Cardiac septum (tissue), 1 donor: ENCODE measurements at places on chromosomes 1 and 21. TPM values are rescaled to one million over a fixed set of nuclear protein-coding genes. Genes with fewer than 3 reads are reported as not detected.
A peak's percentile ranks its signal among the peaks of the same experiment; 100 is the strongest.

- no peak for DNase-seq
These were observed 76.2 kb upstream of the RGS4 start for GRCh38 chr1:162992945-162993344.

- DNase-seq, result no peak
These were observed 57.9 kb upstream of the CTBS start for GRCh38 chr1:84632137-84632536.

DNA sequence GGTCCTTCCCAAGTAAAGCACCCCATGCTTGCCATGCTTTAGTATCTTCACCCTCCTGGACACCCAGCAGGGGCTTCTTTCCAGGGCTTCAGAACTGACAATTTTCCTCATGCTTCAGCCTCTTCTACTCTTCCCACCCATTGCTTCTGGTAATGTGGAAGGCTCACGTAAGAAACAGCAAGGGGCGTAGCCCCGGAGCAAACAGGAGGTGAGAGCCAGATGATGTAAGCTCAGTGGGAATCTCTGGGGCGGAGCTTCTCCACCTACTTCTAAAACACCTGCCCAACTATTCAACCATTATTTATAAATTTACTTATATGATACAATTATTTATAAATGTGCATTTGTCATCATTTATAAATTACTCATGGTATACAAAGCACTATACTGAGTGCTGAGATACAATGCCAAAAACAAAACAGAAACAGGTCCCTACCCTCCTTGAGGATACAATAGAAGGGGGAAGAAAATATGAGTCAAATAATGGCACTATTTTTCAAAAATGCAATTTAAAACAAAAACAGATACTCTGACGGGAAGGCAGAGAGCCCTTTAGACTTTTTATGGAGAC lies 140.1 kb upstream of the CAMK1G start:
- DNase-seq, result no peak

The GBP5 gene
- total RNA-seq, result 0.94 TPM

DNA sequence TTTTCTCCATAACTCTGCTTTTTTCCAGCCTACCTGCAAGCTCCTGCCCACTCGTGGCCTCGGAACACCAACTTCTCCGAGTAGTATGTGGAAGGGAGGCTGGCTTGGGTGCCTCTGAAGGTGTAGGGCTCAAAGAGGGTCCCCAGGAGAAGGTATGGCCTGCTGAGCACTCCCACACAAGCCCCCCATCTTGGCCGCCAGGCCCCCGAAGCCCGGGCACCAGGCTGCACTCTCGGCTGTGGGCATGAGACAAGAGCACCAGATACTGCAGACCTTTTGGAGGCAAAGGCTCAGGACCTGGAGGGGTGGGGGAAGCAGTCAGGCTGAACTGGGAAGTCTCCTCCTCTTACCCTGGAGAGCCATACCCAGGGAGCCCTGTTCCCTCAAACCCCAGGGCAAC lies 1.7 kb downstream of the ZNF692 start:
- DNase-seq, result no peak

The ASAP3 gene
- 30.5 TPM for total RNA-seq

The CDCA8 gene
- 0.27 TPM for total RNA-seq

DNA sequence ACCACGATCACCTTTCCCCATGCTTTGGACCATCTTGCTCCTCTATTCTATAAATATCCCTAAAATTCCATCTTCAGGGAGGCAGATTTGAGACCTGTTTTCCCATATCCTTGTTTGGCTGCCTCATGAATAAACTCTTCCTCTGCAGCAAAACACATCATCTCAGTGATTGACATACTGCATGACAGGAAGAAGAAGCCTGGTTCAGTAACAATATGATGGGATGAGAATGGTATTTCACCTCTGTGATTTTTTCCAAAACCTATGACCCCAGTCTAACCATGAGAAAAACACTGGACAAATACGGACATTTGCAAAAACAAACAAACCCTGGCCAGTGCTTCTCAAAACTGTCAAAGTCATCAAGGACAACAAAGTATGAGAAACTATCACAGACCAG lies 53.8 kb upstream of the ZSWIM5 start:
- DNase-seq, result no peak

DNA sequence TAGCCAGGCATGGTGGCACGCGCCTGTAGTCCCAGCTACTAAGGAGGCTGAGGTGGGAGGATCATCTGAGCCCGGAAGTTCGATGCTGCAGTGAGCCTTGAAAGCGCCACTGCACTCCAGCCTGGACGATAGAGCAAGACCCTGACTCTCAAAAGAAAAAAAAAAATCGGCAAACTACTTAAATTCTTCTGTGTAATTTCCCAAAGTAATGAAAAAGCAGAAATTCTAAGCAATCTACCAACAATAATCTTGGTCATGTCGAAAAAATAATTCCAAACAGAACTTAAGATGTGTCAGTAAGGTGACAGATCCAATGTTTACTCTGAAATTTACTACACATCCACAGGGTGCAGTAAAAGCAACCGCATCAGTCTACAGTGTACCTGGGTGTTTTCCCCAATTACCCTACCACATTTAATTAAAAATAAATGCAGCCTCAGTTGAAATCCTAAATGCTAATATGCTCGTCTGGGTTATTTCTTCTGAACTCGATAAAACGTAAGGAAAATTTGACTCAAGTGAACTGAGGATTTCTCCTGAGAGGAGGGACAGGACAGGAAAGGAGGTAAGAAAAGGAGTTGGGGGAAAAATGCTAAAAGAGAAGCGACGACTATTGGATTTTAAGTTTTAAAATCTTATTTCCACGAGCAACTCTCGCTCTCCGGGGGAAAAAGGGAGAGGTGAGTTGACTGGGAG lies 801 bp downstream of the EPRS1 start:
- DNase-seq, result no peak

GRCh38 chr1:205285381-205286101 lies 36.0 kb downstream of the NUAK2 start:
- DNase-seq, result no peak

DNA sequence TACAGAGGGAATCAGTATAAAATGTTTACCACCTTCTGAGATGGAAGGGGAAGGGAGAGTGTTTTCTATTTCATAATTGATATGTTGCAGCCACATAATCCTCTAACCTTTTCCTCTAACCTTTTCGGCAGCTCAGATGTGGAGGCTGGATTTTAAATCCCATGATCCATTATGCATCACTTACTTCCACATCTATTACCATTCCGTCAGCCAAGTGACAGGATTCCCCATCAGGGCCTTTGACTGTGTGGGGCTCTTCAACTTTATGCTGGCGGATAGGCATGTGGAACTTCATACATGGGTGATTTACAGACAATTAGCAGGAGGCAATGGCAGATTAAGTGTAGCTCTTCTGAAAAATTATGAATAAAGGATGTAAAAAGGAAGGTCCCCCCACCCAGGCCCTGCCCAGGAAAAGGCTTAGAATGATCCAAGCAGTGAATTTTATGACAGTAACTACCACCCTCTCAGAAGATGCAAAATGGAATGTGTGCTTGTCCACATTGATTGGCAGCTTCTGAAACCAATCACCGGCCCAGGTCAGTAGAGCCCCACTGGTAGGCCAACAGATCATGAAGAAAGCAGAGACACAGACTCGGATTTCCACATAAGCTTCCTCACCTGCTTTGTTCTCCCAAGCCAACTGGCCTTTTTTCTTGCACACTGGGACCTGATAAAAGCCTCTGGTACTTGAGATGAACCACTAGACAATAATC lies 147.0 kb downstream of the ST6GALNAC5 start:
- DNase-seq, result no peak

DNA sequence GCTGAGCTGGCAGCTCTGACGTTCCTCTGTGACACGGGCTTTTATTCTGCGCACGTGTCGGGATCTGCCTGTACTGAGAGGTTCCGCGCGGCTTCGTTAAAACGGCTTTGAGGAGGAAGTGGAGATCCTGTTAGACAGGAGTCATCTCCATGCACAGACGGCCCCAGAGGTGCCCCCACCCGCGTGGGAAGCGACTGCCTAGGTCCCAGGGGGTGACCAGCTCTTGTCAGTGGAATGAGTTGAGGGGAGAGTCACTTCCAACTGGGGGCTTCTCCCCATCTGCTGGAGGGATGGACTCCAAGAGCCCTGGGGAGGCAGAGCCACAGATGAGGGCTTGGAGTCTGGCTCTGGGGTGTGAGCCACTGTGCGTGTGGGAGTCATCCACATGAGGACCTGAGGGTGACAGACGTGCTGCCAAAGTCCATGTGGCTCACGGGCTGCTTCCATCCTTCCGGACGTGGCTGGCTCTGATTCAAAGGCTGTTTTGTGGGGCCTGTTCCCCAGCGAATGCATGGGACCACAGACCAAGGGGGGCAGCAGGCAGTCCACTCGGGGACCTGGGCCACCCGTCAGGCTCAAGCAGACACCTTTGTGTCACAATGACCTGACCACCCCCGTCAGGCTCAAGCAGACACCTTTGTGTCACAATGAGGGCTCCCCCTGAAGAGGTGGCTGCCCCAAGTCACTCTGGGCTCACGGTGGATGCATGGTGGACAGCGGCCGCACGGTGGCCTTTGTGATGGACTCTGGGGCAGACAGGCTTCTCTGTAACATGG lies 26.8 kb downstream of the PTTG1IP start:
- DNase-seq, result peak; percentile 83

The RUNX3 gene
- 0.51 TPM for total RNA-seq

GRCh38 chr1:21781815-21782348 lies 1.1 kb downstream of the USP48 start:
- DNase-seq, result no peak

The EFNA3 gene
- total RNA-seq, result 1.2 TPM

The RNU1-2 gene
- 6,195 TPM for total RNA-seq

DNA sequence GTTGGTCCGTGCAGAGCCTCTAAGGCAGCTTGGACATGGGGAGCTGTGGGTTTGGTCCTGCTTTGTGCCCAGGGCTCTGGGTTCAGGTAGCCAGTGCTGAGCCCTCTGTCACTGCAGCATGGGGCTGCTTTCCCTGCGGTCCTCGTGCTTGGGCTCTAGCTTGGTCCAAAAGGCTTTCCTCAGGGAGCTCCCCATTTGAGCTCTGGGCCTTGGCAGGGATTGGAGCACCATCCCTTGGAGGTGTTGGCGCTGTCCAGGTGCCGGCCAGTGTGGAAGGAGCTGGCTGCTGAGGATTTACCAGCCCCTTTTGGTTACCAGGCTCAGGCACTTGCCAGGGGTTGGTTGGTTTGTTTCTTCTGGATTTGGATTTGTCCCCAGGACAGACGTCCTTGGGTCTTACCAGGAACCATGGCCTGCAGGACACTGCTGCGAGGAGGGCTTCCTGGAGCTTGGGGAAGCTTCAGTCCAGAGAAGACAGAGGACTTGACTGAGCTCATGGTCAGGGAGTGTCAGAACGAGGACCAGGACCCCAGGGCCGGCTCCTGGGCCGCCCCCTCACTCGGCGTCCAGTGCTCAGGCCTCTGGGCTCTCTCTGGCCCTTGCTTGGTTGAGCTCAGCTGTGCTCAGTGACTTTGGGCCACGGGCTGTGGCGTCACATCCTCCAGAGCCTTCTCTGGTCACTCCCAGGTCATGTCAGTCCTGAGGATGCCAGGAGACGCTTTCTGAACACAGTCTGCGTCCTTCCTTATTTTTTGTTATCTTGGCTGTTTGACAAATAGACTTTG lies 224.7 kb downstream of the CAMTA1 start:
- peak; percentile 65 for DNase-seq

DNA sequence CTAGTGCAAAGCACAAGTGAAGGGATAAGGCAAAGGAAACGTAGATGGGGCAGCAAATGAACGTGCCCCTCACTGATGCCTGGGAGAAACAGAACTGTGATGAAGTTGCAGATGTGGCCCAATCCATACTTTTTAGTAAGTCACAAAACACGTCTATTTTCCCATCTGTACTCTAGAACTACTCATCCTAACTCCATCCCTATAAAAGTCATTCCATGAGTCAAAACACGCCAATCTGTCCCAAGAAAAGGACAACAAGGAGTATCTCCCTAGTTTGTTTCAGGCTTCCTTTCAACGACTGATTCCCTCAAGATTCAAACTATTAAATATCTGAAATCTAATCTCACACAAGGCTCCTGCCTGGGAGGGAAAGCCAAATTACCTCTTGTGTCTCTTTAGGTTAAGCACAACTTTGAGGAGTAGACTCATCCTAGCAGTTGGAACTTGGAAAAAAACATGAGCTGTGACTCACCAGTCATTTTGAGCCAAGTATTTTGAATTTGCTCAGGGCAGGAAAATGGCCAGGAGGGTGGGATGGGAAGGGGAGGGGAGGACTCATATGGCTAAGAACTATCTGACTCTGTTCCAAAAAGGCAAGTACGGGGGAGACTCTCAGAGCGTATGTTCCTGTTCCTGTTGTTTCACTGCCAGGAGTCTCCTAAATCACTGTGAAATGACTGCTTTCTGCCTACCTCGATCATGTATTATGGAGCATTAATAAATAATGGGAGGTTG lies 214.5 kb upstream of the CAMK1G start:
- DNase-seq, result no peak

DNA sequence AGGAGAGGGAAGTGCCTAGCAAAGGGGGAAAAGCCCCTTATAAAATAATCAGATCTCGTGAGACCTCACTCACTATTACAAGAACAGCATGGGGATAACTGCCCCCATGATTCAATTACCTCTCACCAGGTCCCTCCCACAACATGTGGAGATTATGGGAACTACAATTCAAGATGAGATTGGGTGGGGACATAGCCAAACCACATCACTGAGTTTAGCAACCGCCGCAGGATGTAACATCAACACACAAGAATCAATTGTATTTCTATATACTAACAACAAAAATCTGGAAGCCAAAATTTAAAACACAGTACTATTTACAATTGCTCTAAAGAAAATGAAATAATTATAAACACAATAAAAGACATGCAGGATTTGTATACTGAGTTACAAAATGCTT lies 21.9 kb downstream of the DIRAS3 start:
- DNase-seq, result no peak

DNA sequence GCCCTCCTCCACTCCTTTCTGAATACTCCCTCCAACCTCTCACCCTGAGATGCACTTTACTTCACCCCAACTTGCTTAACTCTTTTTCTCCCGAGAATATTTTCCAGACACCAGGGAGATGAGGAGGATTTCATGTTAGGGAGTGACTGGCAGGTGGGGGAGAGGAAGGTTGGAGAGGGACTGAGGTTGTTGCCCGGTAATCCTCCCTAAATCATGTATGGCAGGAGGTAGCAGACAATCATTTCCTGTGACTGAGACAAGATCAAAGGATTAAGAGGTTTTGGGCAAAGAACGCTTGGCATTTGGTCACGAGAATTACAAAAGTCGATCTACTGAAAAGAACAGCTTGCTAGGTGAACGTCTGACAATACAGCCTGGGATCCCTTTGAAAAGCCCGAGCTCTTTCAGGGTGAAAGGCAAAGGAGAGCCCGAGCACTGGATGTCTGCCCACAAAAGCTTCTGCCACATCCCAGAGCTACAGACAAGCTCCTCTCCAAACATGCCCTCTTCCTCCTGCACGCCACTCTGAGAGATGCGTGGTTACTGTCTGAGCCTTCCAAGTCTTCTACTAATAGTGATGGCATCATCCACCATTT lies 154.1 kb downstream of the DAB1 start:
- DNase-seq, result no peak

GRCh38 chr1:42070996-42071395 lies 82.2 kb upstream of the GUCA2B start:
- DNase-seq, result no peak
